ENCODE measurements at places on chromosomes 4 and X.

GRCh38 chr4:140595065-140595464 is 26.3 kb upstream of the UCP1 start:
- no peak for DNase-seq

- no peak for DNase-seq
Observed at GRCh38 chrX:70434914-70435586, 9.6 kb upstream of the DLG3 start.

DNA sequence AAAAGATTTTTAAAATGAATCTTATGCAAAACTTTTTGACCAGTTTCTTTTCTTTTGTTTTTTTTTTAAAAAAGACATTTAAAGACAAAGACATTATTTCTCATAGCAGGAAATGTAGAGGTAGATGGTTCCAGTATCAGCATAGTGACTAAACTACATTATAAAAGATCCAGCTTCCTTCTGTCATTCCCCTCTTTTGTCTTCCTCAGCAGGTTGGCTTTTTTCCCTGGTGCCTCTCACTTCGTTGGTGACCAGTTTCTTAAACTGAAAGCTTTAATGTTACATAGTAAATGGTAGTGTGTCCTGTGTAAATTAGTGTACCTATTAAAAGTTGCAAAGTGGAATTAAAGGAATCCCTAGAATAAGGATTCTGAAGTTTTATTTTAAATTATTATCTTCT is 36.1 kb downstream of the DCK start:
- no peak for DNase-seq

DNA sequence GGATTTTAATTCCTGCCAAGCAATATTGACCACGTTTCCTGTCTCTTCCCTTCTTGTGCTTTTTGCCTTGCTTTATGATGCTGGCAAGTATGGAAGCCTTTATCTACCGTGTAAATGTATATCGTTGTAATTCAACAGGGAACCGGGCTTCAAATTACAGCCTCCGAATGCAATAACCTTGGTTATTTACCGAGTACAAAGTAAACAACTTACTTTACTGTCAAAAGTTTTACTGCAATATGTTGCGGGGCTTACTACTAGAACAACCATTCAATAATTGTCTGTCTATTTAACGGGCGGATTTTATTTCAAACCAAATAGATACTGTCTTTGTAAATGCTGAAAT is 73.1 kb downstream of the PALLD start:
- DNase-seq = no peak

- no peak for DNase-seq
Observed at GRCh38 chrX:47798861-47799260, 37.8 kb upstream of the ZNF81 start.

DNA sequence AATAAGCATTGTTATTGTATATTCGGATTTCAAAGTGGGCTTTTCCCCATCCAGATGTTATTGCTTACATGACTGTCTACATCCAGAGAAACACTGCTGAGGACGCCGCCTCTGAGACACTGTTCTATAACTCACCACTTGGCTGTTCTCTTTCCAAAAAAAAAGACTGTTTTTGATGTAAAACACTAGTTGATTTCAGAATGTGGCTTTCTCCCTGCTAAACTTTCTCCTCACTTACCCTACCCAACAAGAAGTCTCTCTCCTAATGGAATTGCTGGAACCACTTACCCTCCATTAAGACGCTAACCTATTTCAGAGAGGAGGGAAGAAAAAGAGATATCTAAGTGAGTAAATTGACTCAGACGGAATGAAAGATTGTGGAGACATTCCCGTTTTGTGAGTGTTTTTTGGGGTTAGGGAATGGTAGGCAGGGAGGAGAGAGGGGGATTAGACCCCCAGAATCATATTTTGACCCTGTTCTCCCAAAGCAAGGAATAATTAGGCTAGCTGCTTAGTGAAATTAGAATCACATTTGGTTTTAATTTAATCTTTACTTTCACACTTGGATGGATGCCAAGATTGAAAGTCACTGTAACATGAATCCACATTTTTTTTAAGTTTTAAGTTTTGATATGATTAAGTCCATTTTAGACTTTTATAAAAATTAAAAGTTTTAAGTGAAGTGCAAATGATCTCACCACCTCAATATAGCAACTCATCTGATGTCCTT is 174.9 kb downstream of the CHIC2 start:
- no peak for DNase-seq

GRCh38 chr4:143986180-143986579 is 33.0 kb downstream of the GYPB start:
- DNase-seq = no peak

- no peak for DNase-seq
Observed at GRCh38 chr4:14743601-14744000, 258.7 kb upstream of the CPEB2 start.

GRCh38 chr4:105758958-105759357 is 50.4 kb downstream of the GSTCD start:
- DNase-seq = no peak

GRCh38 chr4:24392613-24393012 is 191.7 kb downstream of the DHX15 start:
- no peak for DNase-seq

GRCh38 chr4:153757407-153757806 is 2.4 kb downstream of the RNF175 start:
- peak; percentile 72 for DNase-seq

DNA sequence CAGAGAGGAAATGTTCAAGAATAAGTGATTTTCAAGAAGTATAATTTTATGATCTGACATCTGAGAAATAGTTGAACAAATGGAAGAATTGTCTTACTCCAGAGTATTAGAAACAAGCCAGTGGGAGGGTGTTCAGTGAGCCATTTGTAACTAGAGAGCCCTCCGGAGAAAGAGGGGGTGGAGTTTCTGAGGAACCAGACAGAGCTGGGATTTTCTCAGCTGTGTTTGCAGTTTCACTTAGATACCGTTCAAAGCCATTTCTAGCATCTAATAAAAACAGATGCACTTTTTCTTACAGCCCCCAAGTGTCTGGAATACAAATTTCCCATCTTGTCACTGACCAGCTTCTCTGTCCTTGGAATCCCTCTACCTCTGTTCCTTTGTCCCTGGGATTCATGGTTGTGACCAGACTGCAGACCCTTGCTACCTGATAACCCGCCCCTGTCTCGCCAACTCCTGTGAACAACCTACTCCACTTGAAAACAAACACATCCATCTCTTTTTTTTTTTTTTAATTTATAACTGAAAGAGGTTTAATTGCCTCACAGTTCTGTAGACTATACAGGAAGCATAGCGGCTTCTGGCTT is 132.8 kb upstream of the KLF3 start:
- DNase-seq = peak; percentile 67

GRCh38 chr4:74543983-74544382 is 99.0 kb downstream of the AREG start:
- peak; percentile 7 for DNase-seq

- no peak for DNase-seq
Observed at GRCh38 chrX:3230496-3230895, 116.0 kb downstream of the MXRA5 start.

GRCh38 chr4:125368671-125369081 is 53.9 kb downstream of the FAT4 start:
- no peak for DNase-seq

DNA sequence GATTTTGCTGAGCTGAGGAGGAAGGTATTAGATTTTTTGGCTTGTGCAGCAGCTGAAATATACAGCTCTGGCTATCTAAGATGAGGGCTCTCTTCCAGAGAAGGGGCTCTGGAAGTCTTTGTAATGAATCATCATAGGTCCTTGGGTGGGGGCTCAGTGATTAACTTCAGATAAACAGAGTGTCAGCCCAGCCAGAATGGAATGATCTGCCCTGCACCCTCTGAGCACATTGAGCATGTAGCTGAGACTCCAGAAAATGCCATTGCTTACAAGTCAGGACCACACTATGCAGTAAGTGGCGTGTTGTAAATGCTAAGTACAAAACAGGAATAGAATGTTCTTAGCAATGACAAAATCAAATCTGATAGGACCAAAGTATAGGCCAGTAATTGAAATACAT is 836.0 kb downstream of the PDHA2 start:
- no peak for DNase-seq

DNA sequence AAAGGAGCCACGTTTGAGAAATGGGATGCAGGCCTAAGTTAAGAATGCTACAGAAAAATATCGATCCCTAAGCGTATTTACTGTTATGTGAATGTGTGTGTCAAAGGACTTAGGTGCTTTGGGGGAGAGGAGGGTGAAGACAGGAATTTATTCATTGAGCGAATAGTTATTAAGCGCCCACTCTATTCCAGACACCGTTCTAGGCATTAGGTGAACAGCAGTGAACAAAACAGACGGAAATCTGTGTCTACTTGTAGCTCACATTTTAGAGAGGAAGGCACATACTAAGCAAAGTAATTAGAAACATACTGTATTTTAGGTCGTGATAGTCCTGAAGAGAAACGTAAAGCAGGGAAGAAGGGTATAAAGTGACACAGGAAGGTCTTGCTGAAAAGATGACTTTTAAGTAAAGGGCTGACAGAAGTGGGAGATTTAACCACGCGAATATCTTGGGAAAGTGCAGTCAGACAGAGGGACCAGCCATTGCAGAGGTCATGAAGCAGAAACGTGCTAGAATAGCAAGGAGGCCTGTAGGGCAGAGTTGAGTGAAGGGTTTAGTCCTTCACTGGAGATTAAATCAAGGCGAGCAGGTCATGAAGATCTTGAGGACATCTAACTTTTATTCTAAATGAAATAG is 541 bp downstream of the AIMP1 start:
- DNase-seq = peak; percentile 25

GRCh38 chr4:152399246-152399645 is 136.6 kb downstream of the FBXW7 start:
- DNase-seq = peak; percentile 43

GRCh38 chr4:4875147-4875546 is 15.7 kb downstream of the MSX1 start:
- DNase-seq = no peak

- no peak for DNase-seq
Observed at GRCh38 chr4:1399508-1400190, 6.6 kb downstream of the NKX1-1 start.

DNA sequence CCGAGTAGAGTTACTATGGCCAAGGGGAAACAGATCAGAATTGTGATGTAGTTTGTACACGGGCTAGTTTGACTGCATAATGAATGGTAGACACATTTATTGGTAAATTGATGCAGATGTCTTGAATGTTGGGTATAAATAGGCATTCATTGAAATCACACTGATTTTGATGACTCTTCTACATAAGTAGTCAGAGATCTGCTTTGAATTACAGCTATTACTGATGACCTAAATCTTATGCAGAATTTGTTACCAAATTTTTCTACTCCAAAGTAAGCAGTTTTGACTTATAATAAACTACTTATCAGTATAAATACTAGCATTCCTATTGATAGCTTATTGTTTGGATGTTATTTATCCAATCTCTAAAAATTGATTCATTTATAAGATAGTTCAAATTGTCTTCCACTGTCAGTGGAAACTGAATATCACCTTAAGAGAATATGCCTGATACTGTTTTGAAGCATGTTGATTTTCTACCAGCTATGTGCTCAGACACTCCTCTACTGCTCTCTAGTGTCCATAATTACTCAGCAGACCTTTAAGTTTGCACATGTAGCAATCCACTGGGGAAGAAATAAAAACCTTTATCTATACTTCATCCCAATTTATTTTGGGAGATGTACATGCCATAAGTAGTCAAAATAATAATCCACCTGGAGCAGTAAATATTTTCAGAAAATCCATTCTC is 120.3 kb downstream of the RASL11B start:
- no peak for DNase-seq

- DNase-seq = no peak
Observed at GRCh38 chrX:14670819-14671218, 141.5 kb downstream of the GLRA2 start.

DNA sequence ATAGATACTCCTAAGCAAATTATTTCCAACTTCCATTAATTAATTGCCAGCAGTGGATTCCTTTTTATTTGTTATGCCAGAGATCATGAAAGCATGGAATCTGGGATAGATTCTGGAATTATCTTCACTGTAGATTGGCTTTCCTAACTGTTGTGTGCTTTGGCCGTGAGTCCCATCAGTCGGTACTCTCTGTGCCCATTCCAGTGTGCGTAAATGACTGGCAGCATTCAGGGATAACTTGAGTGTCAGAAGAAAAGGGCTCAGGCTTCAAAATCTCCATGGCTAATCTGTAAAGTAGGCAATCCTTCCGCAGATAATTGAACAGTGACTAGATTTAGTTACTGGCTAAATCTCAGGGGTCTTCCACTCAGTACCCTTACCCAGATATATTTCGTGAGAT is 76.8 kb upstream of the TMEM164 start:
- no peak for DNase-seq

GRCh38 chr4:17134100-17134499 is 235.7 kb upstream of the LDB2 start:
- DNase-seq = no peak

DNA sequence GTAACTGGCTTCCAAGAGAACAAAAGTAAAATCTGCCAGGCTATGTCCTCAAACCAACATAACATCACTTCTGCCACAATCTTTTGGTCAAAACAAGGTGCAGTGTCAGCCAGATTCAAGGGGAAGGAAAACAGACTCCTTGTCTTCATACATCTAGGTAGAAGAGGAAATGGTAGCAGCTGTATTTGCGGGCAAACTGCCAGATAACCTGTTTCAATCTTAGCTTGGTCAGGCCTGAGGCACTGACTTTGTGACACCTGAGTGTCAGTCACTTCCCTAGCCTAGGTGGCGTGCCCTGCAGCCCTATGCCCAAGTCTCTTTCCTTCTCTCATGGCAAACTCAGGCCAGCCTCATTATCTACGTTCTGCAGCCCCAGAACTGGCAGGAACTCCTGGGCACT is 146.2 kb upstream of the JADE1 start:
- DNase-seq = no peak

DNA sequence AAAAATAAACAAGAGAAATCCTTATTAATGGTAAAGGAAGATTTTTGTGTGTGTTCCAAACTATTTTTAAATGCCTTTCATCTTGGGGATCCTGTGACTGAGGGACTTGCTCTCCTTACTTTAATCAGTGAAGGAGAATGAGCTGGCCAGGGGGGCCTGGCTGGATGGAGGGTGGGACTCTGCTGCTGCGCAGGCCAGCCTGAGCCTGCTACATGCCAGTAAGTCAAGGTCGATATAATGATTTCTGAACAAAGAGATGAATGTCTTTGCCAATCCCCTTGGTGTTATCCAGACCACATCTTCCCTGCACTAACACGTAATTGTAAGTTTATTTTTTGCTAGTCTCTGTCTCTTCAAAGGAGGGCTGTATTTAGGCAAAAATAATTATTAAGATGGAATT is 1679.2 kb upstream of the TENM3 start:
- no peak for DNase-seq

DNA sequence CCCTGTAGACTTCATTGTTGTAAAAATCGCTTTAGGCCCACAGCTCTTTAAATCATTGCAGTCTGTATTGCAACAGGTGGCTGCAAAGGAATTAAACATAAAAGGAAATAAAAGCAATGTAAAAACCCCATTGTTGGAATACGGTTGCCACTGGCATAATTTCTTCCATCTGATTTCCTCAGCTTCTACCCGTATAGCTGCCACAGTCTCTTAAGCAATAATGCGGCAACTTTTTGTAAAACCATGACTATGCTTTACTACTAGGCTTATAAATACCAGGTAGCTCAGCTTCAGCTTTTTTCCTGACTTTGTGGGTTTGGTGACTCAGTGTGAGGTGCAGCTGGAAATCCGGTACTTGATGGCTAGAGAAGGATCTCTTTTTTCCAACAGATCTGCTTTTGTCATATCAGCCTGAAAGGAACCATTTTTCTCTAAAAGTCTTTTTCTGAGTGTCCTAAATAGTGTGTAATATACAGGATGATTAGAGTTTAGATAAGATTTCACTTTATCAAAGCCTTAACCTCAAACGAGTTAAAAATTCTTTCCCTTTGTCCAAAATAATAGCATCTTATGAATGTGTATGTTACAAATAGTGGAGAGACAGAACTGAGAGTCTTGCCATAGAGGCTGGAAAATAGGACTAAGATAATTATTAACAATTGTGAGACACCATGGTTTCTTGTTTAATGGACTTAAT is 268.0 kb downstream of the ADGRL3 start:
- no peak for DNase-seq

All from suppressor macrophage treated with lipopolysaccharide for 1 hour (primary cell).